ENCODE measurements at places on chromosomes 6 and 20. TPM values are rescaled to one million over a fixed set of nuclear protein-coding genes. Genes with fewer than 3 reads are reported as not detected.
A peak's percentile ranks its signal among the peaks of the same experiment; 100 is the strongest.

GRCh38 chr6:144566868-144567615, 281.9 kb downstream of the UTRN start:
- DNase-seq, result no peak

DNA sequence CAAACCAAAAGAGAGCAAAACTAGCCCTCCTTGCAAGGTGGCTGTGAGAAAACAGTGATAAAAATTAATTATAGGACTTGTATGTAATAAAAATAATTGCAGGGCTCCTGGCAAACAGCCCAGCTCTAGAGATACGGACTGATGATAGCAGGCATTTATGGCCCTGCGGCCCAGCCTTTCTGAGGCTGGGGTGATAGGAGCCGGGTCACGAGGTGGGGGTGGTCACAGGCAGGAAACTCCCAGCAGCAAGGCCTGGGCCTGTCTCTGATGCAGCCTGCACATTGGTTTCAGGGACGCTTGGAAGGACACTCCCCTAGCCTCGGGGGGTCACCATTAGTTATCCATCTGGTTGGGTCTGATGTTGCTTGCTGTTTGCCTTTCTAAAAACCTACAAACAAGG, 18.7 kb upstream of the TTPAL start:
- no peak for DNase-seq

DNA sequence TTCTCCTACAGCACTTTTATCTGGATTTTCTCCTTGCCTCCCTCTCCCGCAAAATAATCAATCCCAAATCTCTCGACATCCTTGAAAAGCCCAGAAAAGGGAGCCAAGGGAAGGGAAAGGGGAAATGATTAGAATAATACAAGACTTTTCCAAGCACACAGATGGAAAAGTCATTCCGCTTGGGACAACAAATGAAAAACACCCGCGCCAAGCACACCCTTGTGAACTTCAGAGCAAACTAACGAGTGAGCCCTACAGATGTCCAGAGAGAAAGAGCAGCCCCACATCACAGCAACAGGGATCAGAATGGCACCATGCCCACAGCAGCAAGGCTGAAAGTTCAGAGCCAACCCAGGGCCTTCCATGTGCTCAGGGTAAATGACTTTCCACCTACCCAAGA, 49.6 kb downstream of the NINL start:
- DNase-seq, result no peak

DNA sequence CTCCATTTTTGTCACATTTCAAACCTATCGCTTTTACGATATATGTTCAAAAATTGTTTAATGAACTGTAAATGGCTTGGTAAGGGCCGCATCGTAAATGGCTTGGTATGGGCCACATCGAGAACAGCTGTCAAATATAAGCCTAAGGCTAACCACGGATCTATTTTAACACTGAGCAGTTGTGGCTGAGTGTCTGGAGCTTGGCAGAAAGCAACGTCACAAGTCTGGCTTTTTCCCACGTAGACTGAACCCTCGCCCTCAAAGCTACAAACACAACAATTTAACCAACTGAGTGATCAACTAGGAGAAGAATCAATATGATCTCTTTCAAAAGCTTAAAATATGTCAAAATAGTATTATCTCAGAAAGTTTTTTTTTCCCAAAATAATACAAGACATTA, 71.4 kb upstream of the PRSS16 start:
- DNase-seq, result peak; percentile 47

DNA sequence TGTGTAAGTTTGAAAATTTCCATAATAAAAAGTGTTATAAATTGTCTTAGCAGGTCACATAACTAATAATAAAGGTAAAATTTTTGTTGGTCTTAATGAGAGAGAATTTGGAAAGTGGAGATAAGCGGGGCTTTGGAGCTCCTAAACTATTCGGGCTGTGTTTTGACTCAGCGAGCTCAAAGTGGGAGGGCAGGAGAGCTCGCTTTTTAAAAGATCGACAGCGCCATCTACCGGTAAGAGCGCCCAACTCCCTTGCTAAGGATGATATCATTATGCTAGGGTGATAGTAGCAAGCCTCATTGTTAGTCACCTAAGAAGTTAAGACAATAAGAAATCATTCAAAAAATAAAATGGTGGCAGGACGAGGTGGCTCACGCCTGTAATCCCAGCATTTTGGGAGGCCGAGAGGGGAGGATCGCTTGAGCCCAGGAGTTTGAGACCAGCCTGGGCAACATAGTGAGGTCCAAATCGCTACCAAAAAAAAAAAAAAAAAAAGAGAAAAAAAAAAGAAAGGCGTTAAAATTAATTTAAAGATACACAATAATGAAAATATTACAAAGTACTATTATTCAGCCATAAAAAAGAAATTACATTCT, 24.8 kb downstream of the C6orf15 start:
- DNase-seq, result peak; percentile 69

DNA sequence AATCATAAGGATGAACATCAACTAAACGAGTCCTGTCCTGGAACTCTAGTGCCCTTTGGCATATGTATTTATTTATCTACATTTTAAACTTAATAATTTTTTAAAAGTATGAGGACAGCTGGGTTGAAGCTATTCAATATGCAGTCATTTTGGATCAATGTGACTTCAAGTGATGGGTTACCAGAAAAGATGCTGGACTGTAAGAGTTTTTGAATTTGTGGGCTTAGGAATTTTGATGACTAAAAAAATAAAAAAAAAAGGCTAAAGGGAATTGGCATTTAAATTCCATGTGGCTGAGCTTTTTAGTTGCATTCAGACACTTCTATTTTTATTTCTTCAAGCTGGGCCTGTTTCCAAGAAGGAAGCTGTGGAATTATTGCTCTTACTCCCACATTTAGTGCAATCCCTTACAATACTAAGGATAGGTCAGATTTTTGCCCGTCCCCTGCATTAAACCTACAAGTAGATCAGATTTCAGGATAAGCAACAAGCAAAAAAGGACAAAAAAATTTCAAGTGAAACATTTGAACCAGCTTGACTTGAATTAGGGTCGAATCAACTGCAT, 704.2 kb upstream of the CITED2 start:
- DNase-seq, result peak; percentile 49

DNA sequence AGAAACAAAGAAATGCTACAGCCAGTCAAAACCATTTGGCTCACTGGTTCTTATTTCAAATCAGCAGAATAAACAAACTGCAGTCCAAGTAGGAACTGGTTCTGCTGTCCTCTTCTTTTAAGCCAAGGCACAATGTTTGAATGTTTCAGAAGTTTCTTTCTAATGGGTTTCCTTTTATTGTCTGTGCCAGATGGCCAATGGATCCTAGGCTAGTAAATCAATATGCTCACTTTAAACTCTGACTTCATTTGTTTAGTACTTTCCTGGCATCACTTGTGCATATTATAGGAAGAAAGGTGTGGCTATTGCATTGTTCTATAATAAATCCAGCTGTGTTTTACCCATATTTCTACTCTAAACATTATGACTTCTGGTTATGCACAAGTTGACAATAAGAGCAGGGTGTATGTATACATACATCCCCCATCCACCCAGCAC, 99.7 kb upstream of the PLCB4 start:
- DNase-seq, result no peak

GRCh38 chr6:149990661-149991471, 27.1 kb downstream of the ULBP1 start:
- no peak for DNase-seq

DNA sequence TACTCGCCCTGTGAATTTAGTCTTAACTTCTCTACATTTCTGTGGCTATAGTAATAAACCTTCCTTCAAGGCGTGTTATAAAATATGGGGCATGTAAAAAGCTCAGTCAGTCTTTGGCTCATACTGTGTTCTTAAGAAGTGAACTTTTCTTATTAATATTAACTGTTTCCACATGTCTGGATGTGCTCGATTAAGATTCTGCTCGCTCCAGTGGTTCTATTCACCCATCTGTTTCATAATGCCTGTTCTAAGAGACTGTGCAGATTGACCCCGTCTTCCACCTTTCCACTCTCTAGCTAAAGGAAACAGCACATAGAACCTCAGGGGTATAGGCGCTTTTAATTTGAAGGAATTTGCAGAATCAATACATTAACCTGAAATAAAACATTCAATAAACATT, 99.9 kb downstream of the L3MBTL3 start:
- no peak for DNase-seq

- no peak for DNase-seq
Measured at GRCh38 chr6:104201557-104201956, 658.2 kb downstream of the HACE1 start.

DNA sequence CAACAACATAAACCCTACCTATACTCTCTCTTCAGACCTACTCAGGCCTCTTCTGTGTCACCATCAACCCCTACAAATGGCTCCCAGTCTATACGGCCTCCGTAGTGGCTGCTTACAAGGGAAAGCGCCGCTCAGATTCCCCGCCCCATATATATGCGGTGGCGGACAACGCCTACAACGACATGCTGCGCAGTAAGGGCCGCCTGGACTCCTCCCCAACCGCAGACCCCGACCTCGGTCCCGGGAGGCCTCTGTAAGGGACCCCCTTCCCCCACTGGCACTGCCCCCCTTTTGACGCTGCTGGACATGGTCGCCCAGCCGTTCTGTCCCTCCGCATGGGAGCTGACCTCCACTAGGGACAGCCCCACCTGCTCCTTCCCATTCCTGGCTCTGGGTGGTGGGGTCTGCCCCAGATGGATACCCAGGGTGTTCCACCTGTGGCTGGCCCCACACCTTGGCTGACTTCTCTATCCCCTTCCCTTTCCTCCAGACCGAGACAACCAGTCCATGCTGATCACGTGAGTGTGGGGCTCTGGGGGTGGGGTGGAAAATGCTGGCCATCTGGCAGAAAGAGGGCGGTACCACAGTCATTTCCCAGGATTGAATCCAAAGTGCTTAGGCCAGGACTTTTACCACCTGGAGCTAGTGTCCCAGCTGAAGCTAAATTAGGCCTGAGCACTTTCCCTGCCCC, 25.0 kb downstream of the MYH7B start:
- no peak for DNase-seq

GRCh38 chr6:93139408-93140081, 279.8 kb downstream of the EPHA7 start:
- DNase-seq, result no peak

- no peak for DNase-seq
Measured at GRCh38 chr6:15952231-15953151, 176.4 kb upstream of the MYLIP start.

GRCh38 chr20:57628047-57628961, 8.1 kb upstream of the ZBP1 start:
- DNase-seq, result no peak

- DNase-seq, result no peak
Measured at GRCh38 chr6:107642861-107643328, 153.0 kb downstream of the SOBP start.

DNA sequence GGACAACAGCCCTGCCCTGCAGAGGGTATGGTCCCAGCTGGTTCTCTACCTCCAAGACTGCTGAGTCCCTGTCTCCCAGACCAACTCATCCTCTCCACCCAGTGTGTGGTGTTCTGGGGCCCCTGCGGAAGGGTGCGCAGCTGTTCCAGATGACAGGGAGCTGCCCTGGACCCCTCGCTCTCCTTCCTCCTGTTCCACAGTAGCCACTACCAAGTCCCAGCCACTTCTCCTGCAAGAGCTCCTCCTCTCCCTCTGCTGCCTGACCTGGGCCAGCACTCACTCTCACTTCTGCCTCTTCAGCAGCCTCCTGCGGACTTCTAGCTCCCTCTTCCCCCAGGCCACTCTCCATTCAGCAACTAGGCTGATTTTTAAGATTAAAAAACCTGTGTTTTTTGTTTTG, 40.1 kb upstream of the TMEM181 start:
- DNase-seq, result no peak

DNA sequence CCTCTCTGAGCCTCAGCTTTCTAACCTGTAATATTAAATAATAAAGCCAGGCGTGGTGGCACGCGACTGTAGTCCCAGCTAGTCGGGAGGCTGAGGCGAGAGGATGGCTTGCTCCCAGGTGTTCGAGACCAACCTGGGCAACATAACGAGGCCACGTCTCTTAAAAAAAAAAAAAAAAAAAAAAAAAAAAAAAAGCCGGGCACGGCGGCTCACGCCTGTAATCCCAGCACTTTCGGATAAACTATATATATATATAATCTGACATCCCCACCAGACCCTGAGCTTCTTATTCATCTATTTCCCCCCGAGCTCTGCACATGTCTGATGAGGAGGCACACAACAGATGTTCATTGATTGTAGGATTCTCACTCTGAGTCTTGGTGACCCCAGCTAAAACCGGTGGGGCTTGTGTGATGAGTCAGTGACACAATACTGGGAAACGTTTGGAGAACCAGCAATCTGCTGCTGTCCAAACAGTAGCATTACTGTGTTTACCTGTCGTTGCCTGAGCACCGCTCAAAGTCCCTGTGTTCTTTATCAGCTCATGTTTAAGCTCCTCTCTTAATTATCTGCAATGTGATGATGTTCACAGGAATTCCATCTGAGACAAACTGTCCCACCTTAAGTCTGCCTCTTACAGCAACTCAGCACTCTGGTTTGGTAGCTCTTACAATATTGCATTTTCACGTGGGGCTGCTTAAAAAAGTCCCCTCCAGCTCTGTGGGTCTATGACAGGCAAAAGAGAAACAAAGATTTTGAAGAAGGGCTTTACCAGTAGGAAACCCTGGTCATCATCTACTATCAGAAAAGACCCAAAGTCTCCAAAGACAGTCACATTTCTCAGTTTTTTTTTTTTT, 1.0 kb upstream of the SPATA2 start:
- no peak for DNase-seq

DNA sequence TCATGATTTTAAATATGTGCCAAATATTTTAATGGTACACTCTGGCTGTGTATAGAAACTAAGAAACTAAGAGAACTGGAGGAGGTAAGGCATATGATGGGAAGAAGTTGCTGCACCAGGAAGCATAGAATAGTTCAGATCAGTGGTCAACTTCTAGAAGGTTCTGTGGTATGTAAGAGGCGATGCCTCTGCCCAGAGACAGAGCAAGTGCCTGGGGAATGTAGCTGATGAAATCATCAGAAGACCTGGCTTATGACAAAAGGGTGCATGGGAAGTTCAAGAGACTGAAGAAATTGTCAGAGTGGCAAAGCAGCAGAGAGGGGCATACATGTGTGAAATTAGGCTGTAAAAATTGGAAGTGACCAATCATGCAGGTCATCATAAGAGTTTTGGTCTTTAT, 580.8 kb downstream of the BMP2 start:
- DNase-seq, result no peak

- no peak for DNase-seq
Measured at GRCh38 chr6:41637194-41638001, 870 bp upstream of the MDFI start.

DNA sequence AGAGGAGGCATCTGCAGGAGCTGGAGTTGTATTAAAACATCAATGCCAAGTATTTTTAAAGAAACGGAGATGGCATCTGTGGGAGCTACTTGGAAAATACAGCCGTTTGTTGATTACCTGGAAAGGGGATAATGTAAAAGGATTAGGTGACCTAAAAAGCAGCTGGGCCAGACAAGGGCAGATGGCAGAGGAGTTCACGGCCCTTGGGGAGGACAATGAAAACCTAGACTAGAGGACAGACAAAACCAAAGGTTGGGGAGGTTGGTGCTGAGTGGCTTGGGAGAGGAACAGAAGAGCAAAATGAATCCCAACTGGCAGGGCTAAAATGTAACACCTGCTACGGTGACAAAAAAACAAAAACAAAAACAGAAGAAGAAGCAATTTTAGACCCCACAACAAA, 260.5 kb upstream of the JARID2 start:
- DNase-seq, result no peak

Gene KCNG1
- total RNA-seq, result 11.3 TPM

Gene ASCC3
- 19.1 TPM for total RNA-seq

Gene JPH2
- not detected for total RNA-seq

Gene RMND1
- 23.1 TPM for total RNA-seq

Gene COL11A2
- total RNA-seq, result 0.10 TPM

Gene LHFPL5
- total RNA-seq, result not detected
